Foreskin fibroblast (primary cell): ENCODE measurements at places on chromosomes 5 and 9.

GRCh38 chr5:177405805-177406204, 3.6 kb downstream of the F12 start:
- DNase-seq: no peak

DNA sequence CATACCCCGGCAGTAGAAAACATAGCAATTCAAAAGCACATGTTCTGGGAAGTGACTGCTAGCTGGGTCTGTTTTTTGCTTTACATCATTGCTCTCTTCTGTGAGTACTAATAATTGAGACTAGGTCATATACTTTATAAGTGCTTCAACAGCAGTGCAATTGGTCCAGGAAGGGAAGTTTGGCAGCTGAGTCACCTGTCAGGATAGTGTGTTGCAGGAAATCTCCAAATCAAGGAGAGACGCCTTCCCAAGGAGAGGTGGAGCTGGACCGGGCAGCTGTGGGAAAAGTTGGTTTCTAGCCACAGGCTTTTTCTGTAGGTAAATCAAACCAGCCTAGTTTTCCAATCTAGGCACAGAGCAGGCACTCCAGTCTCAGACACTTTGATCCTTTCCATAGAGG, 330.1 kb downstream of the ENC1 start:
- DNase-seq: no peak

DNA sequence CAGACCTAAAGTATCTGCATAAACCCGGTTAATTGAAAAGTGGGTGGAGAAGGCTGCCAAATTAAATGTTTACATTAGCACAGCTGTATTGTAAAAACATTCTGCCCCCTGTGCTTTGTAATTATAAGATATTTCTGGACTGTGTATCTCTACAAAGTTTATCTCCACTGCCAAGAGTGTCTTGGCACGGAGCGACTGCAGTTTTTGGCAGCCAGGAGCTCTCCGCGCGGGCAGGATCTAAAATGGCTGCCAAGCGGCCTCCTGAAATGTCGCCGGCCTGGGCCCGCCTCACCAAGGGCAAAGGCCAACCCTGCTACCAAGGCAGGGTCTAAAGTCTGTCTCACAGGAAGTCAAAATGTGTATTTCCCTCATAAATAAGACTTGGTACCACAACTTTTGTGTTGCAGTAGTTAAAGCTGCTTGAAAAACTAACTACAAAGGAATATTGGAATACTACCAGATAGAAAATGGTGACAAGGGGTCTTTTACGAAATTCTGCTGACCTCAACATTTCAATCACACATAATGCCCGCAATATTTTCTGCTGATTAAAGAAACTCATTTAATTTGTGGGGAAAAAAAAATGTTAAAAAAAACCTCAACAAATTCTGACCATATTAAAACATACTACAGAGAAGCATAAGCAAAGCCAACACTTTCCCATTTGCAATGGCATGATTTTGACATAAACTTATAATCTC, 110.4 kb downstream of the NFIB start:
- DNase-seq: peak; percentile 47

DNA sequence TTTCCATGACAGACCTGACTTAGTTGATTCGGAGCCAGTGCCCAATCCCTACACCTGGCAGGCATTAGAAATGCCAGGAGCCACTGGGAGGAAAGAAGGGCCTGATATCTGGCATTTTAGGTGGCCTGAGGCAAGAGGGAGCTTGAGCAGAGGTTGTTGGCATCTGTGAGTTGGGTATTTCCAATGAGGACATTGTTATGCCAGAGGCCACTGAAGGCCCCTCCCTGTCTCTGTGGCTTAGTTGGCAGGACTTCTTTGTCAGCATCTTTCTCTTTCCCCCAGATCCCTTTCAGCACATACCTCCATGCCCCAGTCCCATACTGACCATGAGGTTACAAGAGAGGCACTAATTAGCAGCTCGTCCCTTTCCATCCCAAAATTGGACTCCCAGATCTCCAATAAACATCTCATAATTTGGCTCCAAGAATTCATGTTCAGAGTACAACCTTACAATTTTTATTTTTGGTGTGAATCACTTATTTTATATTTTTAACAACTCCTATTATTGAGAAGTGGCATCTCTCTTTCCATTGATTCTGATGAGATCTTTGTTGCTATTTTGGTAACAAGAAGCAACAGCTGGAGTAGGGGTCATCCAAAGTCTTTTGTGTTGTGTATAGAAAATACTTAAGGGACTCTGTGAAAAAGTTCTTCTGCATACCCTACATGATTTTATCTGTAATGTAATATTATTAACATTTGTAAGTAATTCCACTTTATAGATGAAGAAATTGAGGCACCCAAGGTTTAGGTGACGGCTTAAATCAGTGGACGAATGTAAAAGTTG, 68.6 kb upstream of the MAP3K1 start:
- no peak for DNase-seq

DNA sequence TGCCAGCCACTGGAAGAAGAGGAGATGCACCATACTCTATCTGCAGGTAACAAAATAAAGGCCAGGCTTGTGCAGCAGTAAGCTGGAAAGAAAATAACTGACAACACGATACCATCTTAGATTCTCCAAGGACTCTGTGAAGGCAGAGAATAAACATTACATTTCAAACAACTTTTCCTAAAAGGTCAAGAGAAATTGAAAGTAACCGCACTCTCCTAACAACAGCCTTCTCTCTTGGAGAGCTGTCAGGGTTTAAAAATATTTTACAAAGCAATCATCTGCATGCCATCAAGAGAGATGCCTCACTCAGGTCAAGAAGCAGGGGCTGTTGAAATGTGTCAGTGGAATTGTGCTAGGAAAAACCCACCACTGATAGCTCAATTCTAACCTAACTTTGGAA, 13.5 kb upstream of the TTLL11 start:
- DNase-seq: no peak

GRCh38 chr9:77011973-77012821, 7.3 kb upstream of the FOXB2 start:
- peak; percentile 80 for DNase-seq

DNA sequence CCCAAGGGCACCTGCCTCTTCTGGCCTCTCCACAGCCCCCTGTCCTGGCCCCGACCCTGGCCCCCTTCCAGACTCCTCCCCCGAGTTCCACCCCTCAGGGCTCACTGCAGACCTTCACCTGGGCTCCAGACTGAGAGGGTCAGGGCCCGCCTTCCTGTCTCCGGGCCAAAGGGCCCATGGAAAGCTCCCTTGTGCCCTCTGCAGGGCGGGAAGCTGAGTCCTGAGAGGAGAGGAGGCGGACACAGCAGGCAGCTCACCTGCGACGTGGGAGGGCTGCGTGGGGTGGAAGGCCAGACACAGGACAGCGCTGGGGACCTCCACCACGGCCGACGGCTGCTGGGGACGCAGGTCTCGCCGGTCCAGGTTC, 20.6 kb downstream of the DYNC2I2 start:
- DNase-seq: peak; percentile 22

DNA sequence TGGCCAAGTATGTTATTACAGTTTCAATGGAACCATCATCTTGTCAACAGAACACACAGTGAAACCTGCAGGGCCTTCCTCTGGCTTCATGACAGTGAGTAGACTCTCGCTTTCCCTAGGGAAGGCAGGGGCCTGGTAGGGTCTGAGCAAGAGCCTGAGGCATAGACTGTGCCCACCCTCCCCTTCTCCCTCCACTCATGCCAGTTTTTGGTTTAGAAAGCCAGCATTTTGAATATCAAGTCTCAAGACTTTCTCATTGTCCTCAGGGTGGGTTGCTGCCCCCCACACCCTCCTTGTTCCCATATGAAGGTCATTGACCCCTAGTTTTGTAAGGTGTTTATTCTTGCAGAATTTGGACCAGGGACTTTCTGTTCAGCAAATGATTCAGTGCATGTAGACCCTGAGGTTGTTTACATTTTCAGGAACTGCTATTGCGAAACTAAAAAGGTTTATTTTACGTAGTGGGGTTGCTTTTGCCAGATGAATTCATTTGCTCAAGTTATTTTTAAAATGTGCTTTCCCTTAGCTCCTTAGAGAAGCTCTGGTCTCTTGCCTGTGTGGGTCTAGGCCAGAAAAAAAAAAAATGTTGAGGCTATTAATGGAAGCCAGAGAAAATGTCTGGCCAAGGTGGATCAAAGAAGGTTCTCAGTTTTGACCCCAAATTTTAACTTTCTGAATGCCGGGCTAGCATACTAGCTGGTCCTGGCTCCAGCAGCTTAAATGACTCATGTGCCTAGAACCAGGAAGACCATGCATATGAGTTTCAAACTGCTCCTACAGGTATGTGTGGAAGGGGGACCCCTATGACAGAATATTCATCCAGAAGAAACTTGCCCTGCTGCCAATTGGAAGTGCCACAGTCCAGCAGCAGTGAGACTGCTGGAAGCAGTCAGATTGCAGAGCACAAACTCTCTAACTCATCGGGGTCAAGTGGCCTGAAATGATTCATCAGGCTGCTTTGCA, 10.1 kb upstream of the MOB3B start:
- DNase-seq: peak; percentile 81

GRCh38 chr9:31078175-31078574, 1306.3 kb upstream of the ACO1 start:
- no peak for DNase-seq

DNA sequence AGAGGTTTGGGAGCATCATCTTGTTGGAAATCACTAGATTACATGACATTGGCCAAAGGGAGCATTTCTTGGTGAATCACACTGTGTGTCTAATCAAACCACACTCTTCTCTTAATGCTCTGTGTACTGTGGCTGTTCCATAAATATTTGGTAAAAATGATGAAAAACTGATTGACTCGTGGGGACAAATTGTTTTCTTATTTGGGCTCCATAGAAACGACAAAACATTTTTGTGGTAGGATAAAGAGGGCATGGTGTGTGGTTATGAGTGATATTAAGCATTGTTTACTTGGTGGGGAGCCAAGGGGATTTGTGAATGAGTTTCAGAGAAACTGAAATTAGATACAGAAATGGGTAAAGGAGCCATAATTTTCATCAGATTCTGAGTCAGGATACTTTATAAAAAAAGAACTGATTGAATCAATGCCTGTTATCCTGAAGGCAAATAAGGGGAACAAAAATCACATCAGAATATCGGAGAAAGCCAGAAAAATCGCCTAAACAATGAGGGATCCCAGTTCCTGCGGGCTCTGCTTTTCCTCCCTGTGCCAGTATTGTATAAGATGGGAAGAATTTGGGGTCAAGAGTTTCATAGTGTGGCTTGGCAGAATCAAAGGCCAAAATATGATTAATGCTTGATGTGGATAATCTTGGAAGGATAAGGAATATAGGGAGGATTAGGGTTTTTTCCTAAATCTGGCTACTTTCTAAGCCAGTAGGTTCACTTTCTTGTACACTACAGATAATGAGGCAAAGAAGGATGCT, 33.3 kb downstream of the FBXL7 start:
- DNase-seq: peak; percentile 22

DNA sequence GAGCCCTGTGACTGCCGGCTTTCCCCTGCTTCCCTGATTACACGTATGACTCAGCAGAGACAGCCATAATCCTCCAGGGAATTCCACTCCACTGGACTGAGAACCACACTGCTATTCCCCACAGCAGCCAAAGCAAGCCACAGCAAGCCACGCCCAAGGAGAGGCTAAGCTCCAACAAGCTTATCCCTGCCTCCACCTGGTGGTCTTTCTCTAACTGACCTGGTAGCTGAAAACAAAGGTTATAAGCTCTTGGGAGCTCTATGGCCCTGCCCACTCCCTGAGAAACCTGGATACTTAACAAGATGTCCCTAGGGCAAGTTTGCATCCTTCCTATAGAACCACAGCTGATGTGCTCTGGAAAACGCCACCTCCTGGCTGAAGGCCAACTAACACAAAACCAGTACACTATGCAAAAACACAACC, 613.7 kb upstream of the CDH18 start:
- DNase-seq: no peak

DNA sequence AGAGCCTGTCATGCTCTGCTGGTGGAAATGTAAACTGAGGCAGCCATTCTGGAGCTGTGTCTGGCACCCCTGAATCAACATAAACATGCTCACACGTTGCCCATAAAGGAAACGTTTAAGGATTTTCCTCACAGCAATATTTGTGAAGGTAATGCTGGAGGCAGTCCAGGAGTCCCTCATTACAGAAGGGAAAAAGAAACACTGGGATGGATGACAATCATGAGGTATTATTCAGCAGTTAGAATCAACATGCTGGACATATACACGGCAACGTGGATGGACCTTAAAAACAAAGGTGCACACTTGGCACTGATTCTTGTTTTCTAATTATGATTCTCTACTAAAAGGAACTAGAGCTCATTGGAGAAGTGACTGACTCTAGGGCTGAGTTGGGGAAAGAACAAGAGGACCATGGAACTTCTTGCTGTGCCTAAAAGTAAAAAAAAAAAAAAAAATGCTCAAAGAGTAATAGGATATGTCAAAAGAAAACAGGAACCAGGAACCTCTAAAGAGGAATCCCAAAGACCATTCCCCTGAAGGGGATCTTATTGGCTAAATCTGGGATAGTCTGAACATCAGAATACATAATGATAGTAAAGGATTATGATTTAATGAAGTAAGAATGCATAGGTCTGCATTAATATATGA, 18.6 kb downstream of the B4GALT1 start:
- no peak for DNase-seq
